ENCODE measurements at places on chromosomes 16 and 17.
A peak's percentile ranks its signal among the peaks of the same experiment; 100 is the strongest.

- DNase-seq: no peak
Observed at GRCh38 chr16:83389751-83390150, 418.0 kb upstream of the HSBP1 start.

GRCh38 chr17:50816271-50816670, 19.1 kb upstream of the WFIKKN2 start:
- no peak for DNase-seq

- DNase-seq: no peak
Observed at GRCh38 chr17:66716236-66717026, 118.5 kb upstream of the CACNG5 start.

DNA sequence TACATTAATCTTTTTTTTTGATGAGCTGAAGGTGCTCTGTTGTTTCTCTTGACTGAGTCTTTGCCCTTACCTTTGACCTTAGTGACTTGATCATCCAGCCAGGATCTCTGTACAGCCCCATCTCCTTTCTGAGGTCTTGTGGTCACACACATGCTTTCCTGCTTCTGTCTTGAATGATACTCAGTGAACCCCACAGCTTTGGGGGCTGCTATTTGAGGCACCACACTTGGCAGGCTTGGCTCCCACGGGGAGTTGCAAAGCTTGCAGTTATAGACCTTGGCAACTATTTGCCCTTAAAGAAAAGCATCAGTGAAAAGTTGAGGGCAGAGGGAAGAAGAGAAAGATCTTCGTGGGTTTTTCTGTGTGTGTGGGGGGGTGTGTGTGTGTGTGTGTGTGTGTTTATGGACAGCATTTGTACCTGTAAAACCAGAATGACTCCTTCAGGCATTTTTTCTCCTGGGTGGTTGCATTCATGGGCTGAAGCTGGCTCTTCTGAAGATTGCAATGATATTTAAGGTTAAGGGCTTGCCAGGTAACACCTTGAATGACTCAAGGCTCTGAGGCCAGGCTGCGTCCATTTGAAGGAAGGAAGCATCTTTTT, 101.6 kb downstream of the MSI2 start:
- DNase-seq: no peak

DNA sequence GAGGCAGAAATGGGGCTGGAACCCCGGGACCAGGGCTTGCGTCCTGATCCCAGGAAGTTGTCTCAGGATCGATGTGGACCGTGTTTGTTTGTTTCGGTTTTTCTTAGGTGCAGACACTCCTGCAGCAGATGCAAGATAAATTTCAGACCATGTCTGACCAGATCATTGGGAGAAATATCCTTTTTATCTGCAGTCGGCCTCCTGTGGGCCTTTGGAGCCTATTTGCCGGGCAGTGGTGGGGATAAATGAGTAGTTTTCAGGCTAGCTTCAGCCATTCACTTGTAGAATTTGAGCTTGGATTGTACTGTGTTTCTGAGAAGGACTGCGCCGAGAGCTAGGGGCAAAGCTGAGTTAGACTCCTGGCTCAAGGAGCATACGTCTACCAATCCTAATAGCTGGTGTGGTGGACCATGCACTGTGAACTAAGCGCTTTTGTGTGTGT, 816 bp downstream of the HSBP1 start:
- DNase-seq: no peak

DNA sequence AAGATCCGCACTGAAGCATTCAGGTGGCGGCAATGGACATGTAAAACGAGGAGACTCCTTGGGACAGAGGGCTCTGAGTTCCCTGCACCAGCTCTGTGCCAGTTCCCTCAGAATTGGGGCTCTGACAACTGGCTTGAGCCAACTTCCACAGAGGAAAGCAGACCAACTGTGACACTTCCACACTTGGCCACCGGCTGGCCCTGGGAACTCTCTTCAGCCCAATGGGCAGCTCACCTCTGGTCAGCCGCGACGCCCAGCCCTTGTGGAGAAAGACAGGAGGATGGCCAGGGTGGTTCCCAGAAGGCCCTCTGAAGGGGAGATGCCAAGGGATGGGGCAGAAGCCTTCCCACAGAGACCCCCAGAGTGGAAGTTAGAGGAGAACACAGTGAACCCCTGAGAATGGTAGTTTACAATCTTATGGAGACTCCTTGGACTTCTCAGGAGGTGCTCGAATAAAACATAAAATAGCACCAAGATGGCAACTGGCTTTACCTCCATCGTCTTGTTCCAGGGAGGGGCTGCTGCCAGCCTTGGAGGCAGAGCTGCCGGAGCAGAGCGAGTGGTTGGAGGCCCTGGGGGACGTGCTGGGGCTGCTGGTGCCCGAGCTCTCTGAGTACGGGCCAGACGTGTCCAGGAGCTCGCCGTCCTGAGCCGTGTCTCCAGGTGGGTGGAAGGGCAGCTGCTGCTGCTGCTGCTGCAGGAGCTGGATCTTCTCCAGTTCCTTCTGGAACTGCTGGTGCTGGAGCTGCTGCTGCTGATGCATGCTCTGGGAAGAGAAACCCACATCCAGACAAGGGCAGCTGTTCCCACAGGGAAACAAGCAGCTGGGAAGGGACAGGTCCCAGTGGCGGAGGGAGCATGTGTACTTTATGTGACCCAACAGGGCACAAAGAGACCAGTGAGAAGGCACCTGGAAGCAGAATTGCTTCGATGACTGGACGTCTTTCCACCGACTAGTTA, 35.0 kb upstream of the ICAM2 start:
- no peak for DNase-seq

DNA sequence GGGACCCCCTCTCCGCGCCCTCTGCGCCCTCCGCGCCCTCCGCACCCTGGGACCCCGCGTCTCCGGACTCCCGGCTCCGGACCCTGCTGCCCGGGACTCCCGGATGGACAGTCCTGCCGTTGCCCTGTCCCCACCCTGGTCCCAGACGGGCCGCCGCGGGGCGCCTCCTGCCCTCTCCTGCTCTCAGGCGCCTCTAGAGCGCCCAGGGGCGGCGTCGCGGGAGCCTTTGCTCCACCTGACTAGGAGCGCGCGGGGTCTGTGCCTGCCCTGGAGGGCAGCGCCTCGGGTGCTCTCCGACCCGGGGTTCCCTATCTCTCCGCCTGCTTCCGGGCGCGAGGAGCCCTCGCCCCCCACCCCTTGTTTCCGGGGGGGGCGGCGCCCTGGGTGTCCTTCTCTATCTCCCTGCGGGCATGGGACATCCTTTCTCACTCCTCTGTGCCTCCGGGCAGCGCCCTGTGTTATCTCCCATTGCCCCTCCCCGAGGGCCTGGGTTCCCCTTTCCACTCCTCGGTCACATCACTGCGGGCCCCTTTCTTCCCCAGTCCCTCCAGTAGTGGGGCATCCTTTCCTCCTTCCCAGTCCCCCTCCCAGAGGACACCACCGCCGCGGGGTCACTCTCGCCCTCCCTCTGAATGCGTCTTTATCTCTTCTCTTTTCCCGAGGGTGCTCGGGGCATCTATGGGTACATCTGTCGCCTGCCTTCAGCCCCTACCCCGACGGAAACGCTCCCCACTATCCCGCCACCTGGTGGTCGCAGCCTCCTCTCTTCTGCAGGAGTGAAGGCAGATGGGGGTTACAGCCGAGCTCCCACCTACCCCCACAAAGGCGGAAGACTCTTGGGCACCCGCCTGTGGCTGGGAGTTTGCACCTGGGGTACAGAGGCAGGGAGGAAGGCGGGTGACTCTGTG, 875 bp downstream of the PRKCB start:
- DNase-seq: peak; percentile 53

- DNase-seq: peak; percentile 80
Observed at GRCh38 chr17:40560592-40561293, 4.5 kb downstream of the CCR7 start.

GRCh38 chr17:72696156-72696555, 396.3 kb downstream of the SLC39A11 start:
- no peak for DNase-seq

GRCh38 chr16:56355786-56356275, 69.5 kb downstream of the AMFR start:
- DNase-seq: no peak

DNA sequence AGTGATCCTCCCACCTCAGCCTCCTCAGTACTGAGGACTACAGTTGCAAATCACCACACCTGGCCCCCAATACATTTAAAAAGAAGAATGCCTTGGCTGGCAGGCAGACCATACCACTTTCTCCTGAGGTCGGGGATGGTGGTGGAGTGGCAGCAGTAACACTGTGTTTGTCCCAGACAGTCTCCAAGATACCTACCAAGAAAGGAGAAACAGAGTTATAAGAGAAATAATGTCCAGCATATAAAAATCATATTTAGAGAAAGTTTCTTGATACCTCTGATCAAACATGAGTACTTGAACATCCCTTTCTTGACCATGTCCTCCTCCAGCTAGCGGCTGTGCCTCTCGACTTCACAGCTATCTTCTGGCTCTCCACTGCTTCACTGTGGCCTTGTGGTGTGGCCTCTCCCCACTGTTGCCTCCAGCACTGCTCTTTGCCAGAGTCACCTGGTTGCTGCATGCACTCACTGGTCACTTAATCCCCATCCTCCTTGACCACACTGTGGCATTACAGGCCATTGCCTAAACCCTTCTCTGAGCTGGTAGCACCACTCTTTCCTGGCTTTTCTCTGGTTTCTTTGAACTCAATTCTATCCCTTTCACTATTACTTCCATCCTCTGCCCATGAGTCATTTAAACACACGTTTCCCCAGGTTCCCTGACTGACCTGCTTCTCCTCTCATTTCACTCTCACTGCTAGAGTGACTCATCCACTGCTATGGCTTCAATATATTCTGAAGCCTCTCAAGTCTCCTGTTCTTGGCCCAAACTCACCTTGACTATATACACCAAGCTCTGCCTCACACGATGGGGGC, 45.2 kb downstream of the XPO6 start:
- DNase-seq: no peak

- no peak for DNase-seq
Observed at GRCh38 chr16:84027625-84028024, 15.0 kb downstream of the SLC38A8 start.

DNA sequence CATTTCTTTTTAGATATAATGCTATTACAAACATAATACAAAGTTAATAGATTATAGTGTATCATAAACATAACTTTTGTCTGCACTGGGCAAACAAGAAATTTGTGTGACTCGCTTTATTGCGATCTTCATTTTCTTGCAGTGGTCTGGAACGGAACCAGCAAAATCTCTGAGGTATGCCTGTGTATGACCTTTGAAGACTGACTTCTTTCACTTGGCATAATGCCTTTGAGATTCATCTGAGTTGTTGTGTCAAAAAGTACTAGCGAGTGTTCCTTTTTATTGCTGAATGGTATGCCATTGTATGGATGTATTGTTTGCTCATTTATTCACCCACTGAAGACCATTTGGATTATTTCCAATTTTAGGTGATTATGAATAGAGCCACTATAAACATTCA, 69.2 kb downstream of the TANC2 start:
- no peak for DNase-seq

DNA sequence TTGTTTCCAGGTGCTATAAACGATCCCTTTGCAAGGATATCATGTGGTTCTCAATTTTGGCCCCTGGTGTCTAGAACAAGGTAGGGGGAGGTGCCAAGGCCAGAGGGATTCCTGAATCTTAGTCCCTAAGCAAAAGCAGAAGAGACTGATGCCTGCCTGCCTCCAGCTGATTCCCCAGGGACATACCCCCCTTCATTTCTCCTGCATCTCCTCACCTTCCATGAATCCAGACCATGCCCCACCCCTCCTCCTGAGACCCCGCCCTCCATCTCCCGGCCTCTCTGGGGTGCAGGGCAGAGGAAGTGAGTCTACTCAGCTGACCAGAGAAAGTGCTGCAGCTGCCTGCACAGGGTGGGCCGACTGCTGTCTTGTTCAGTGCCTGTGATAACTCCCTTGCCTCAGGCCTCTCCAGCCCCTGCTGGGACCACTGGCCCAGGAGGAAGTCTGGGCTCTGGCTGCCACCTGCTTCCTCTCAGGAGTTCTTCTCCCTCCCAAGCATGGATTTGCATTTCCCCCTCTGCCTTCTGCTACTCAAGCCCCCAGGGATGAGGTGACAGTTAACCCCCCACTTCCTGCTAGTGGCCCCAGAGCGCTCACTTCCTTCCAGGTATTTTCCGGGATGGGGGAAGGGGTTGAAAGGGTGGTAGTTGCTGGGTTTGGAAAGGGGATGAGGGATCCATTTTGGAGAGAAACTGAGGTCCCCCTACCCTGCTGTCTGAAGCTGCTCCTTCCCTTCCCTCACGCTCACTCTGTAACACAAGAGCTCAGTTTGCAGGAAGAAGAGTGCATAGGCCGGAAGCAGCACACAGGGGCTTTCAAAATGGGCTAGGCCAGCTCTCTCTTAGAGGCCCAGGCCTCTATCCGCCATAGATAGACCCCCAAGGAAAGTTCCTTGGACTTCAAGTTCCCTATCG, 10.5 kb upstream of the TSPOAP1 start:
- peak; percentile 31 for DNase-seq

DNA sequence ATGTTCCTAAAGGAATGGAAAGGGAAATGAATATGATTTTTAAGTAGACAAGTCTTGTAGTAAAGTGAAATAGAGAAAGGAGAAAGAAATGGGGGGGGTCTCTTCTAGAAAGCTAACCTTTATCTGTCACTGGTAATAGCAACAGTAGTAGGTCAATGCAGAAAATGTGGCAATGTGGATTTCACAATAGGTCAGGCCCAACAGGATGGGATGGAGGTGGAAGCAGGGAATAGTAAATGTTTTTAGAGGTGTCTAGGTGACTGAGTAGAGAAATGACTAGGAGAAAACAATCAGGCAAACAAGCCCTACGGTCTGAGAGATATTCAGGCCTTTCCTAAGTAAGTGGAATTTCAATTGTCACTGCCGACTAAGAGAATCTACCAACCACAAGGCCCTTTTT, 6.0 kb upstream of the RSKR start:
- no peak for DNase-seq

All from activated CD4-positive, alpha-beta T cell treated with anti-CD3 and anti-CD28 coated beads for 4 hours (primary cell).